Stimulated activated naive B cell treated with anti-CD40 and anti-IgM and Interleukin-4, amounts not matched to agents 10 μg/mL and 1 μg/mL and 100 μg/mL, for 72 hours (primary cell): ENCODE measurements at places on chromosomes 5 and 9.

DNA sequence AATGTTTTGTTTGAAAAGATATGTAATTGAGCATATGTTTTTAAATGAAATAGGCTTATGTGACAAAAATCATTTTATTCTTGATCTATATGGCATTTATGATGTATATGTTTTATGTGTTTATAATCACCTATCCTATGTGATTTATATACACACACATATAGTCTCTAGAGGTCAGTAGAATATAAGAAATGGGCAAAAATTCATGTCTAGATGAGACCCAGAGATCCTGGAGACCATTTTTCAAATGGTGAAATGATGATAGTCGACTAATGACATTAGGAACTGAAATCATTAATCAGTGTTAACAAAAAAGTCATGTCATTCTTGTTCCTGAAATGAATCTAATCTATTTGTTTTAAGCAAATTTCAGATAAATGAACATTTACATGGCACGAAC is 709.2 kb upstream of the WWC1 start:
- DNase-seq = no peak

- DNase-seq = no peak
These were observed 108.8 kb upstream of the CD180 start for GRCh38 chr5:67305401-67305800.

- DNase-seq = no peak
These were observed 57.0 kb downstream of the C9orf153 start for GRCh38 chr9:86202338-86202882.

GRCh38 chr5:153793699-153794098 is 245.0 kb downstream of the FAM114A2 start:
- no peak for DNase-seq

GRCh38 chr5:155416765-155417164 is 403.2 kb downstream of the KIF4B start:
- DNase-seq = no peak

GRCh38 chr5:57445705-57446037 is 36.9 kb downstream of the ACTBL2 start:
- DNase-seq = no peak
